Upper lobe of right lung (tissue), 1 donor: ENCODE measurements at places on chromosomes 11 and 22.

DNA sequence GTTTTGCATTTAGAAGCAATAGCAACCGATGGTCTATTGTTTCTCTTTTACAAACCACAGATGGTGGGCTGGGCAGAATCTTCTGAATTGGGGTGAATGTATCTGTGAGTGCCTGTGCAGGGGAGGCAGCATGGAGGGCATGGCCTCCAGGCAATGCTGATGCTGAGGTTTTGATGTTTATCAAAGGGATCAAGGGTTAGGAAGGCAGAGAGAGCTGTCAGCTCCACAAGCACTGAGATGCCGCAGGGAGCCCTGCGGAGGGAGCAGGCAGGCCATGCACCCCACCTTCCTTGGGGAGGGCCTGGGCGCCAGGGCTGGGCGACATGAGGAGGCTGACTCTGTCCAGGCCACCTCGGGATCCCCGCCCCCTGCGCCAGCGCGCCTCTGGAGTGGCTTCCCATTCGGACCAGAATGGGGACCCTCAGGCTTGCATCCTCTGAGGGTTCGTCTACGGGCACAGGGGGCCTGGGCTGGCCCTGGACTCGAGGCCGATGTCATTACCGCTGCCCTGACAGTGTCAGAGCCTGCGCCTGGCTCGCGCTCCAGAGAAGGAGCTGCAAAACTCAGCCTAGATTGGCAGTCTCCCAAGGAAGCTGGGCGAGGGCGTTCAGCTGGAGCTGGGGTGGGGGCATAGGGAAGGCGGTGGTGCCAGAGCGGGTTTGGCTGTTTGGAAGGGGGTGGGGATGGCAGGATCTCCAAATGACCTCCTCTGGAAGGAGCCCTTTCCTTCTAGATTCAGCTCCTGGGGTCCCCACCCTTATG is 13.9 kb upstream of the TH start:
- no peak overlapping the region for H3K4me3 ChIP-seq
- H3K4me1 ChIP-seq: no peaks in the 10 kb centered on the region
- H3K27me3 ChIP-seq: peaks cover 25% of the 10 kb centered on the region
- H3K27ac ChIP-seq: no peak overlapping the region
- no peaks in the 10 kb centered on the region for H3K36me3 ChIP-seq

- no peak for DNase-seq
- peaks cover 28% of the 10 kb centered on the region for H3K36me3 ChIP-seq
- peaks cover 9% of the 10 kb centered on the region for H3K4me1 ChIP-seq
- H3K27ac ChIP-seq: no peak overlapping the region
Measured at GRCh38 chr22:37842015-37842793, 1.9 kb downstream of the ANKRD54 start.

GRCh38 chr11:102783720-102784119 is 3.3 kb upstream of the MMP10 start:
- H3K4me1 ChIP-seq: no peaks in the 10 kb centered on the region
- H3K4me3 ChIP-seq: no peak overlapping the region
- no peaks in the 10 kb centered on the region for H3K27me3 ChIP-seq

GRCh38 chr22:37077802-37078448 is 26.4 kb downstream of the KCTD17 start:
- peaks cover 11% of the 10 kb centered on the region for H3K4me1 ChIP-seq
- no peak overlapping the region for H3K27ac ChIP-seq
- no peak overlapping the region for H3K4me3 ChIP-seq
- DNase-seq: peak; percentile 86

DNA sequence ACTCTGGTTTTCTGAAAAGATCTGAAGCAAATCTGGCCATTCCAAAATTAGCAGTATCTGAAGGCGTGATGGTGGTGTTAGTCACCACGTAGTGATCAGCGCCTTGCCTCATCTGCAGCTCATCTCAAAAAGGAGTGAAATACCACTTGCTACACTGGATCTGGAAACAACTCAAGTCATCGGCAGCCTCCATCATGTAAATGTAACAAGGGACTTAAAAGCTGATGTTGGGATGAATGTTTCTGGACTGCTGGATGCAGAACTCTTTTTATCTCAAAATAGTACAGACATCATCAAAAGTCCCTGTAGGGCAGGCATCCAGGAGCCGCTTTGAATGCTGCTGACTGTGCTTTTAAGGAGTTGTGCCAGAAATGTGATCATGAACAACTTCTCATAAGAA is 14.1 kb upstream of the APLP2 start:
- no peak overlapping the region for H3K4me3 ChIP-seq
- no peaks in the 10 kb centered on the region for H3K4me1 ChIP-seq
- H3K36me3 ChIP-seq: no peaks in the 10 kb centered on the region

DNA sequence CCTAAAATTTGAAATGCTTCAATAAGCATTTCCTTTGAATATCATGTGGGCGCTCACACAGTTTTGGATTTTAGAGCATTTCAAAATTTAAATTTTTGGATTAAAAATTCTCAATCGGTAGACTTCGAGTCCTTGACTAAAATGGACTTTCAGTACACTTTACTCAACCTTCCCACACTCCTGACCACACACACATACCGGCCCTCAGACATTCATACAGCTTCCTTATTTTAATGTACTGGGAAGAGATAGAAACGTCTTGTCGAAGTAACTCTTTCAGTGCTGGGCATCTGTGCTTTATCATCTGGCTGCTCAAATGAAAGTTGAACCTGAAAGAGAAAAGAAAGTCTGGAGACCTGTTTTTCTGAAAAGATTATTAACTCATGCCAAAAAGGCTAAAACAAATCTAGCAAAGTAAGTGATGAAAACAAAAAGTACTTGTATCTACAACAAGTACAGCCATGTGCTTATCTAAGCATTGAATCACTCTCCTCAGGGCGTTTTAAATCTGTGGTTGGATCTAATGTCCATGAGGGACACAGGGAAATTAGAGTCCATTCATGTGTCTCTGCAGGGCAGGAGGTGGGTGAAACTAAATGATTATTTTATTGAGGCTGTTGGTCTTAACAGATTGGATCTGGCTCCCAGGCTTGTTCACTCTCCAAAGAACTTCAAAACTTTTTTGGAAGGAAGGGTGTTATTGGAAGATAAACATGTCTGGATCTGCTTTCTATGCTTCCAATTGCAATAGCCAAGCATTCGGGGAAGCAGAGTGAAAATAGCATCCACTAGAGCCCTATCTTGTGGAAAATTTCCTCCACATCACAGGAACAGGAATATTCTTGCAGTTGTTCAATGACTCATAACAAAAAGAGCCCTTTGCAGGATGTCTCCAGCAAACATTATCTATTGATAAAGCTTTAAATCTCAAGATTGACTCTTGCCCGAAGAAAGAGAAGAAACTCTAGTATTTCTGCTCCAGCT is 47.0 kb downstream of the CARD18 start:
- H3K36me3 ChIP-seq: no peaks in the 10 kb centered on the region
- no peak for DNase-seq
- no peaks in the 10 kb centered on the region for H3K4me1 ChIP-seq
- no peak overlapping the region for H3K27ac ChIP-seq

GRCh38 chr11:10350334-10350733 is 45.5 kb downstream of the ADM start:
- no peak for DNase-seq
- H3K4me1 ChIP-seq: peaks cover 17% of the 10 kb centered on the region
- no peak overlapping the region for H3K4me3 ChIP-seq
- no peaks in the 10 kb centered on the region for H3K36me3 ChIP-seq

- peak overlapping the region; percentile 71 for H3K4me3 ChIP-seq
- peaks cover 41% of the 10 kb centered on the region for H3K4me1 ChIP-seq
- no peak for DNase-seq
Measured at GRCh38 chr22:25404556-25404927, 159.9 kb upstream of the GRK3 start.

DNA sequence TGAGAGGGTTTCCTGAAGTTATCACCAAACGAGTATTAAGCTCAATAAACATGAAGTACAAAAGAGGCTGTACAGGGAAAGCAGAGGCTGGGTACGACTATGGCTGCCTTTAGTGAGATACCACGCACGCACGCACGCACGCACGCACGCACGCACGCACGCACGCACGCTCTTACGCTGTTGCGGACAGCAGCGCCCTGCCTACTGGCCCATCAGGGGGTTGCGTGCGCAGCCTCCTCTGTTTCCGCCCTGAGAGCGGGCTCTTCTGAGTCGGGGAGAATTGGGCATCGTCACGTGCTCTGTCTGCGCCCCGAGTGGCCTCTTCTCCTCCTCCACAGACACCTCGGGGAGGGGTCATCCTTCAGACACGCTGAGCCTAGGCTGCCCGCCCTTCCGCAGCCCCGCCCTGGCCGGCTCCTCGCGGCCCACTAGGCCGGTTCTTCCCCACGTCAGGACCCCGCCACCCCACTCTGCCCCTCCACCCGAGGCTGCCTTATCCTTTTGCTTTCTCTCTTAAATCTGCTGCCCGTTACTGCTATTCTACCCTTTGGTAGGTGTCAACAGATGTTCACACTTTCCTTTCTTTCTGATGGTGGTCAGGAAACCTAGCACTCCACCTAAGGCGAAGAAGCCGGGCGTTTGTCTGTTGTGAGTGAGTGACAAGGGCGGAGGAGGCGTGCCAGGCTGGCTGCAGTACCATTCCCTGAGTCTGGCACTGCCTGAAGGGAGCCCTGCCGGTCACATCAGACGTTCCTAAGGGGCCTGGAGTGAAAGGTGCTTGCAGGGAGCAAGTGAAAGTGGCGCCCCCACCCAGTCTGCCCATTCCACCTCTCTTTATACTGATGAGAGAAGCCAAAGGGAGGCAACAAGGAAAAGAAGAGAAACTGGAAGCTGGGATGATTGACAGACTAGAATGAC is 300.4 kb upstream of the B3GAT1 start:
- no peaks in the 10 kb centered on the region for H3K36me3 ChIP-seq
- H3K27me3 ChIP-seq: no peaks in the 10 kb centered on the region
- H3K27ac ChIP-seq: no peak overlapping the region
- H3K4me1 ChIP-seq: no peaks in the 10 kb centered on the region
- no peak for DNase-seq
- H3K4me3 ChIP-seq: no peak overlapping the region

DNA sequence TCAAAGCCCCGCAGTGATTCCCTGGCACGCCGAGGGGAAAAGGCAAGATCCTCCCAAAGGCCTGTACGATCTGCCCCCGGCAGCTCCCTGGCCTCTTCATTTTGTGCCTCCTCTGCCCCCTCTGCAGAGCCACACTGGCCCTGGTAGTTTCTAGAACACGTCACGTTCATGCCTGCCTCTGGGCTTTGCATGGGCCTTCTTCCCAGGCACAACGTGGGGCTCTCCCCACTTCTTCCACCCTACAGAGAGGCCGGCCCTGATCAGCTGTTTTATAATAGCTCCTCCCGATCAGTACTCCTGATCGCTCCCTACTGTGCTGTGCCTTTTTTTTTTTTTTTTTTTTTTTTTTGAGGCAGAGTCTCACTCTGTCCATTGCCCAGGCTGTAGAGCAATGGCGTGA is 78.4 kb downstream of the PTPRJ start:
- H3K4me3 ChIP-seq: no peak overlapping the region
- DNase-seq: no peak
- H3K27me3 ChIP-seq: no peaks in the 10 kb centered on the region
- peaks cover 54% of the 10 kb centered on the region for H3K4me1 ChIP-seq
- no peak overlapping the region for H3K27ac ChIP-seq

DNA sequence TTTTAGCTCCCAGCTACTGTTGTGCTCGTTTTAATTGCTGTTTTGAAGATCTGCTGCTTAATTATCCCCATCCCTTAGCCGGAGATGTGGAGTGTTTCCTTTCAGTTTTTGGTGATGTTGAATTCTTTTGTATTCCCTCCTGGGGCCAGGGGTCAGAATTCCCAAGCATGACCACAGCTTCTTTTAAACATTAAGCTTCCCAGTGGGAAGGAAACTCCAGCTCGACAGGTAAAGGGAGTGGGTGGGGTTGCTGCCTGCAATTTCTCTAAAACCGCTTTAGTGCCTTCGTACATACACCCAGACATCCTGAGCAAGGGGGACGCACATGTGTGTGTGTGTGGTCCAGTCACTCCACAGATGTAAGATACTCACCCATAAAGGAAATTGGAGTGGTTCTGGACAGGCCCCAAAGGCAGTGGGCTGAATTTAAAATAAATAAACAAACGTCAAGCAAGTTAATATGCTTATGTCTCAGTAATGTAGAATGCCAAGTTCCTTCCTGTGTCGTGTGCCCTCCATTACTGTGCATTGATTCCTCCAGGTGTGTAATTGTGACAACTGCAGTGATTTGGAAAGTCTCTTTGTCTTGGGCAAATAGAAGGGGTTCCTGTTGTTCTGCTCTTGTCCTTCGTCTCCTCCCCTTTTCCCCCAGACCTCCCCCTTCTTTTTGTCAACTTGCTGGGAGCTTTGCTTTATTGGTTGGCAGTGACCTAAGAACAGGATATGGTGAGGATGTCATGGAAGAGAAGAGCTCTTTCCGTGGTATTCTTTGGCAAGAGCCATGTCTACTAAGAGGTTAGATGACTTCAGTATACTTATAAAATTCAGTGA is 19.2 kb upstream of the ADSL start:
- peaks cover 6% of the 10 kb centered on the region for H3K4me1 ChIP-seq

GRCh38 chr11:128904656-128905344 is 13.6 kb downstream of the KCNJ5 start:
- H3K4me1 ChIP-seq: peaks cover 40% of the 10 kb centered on the region
- H3K27ac ChIP-seq: peak overlapping the region; percentile 75
- no peaks in the 10 kb centered on the region for H3K36me3 ChIP-seq
- peak overlapping the region; percentile 60 for H3K4me3 ChIP-seq
- H3K27me3 ChIP-seq: no peaks in the 10 kb centered on the region

- H3K4me3 ChIP-seq: no peak overlapping the region
- no peaks in the 10 kb centered on the region for H3K27me3 ChIP-seq
- no peak for DNase-seq
- H3K4me1 ChIP-seq: peaks cover 7% of the 10 kb centered on the region
- H3K36me3 ChIP-seq: no peaks in the 10 kb centered on the region
Measured at GRCh38 chr22:44730022-44730393, 22.4 kb upstream of the ARHGAP8 start.

DNA sequence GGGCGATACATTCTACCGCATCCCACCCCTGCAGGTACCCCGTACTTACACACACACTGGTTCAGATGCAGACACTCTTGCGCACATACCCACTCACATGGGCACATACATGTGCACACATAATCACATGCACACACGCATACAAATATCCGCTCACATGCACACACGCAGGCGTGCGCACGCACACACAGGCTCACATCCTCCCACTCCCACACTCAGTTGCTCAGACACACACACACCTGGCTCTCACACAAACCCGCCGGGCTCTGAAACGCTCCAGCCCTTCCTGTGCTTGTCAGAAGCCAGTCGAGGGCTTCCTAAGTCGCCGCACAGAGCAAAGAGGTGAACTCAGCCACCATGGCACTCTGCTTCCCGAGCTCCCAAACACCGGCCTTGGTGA is 164.5 kb downstream of the CRYBB2 start:
- H3K36me3 ChIP-seq: peaks cover 13% of the 10 kb centered on the region
- DNase-seq: peak; percentile 59
- H3K4me3 ChIP-seq: no peak overlapping the region
- no peaks in the 10 kb centered on the region for H3K27me3 ChIP-seq
- no peaks in the 10 kb centered on the region for H3K4me1 ChIP-seq

DNA sequence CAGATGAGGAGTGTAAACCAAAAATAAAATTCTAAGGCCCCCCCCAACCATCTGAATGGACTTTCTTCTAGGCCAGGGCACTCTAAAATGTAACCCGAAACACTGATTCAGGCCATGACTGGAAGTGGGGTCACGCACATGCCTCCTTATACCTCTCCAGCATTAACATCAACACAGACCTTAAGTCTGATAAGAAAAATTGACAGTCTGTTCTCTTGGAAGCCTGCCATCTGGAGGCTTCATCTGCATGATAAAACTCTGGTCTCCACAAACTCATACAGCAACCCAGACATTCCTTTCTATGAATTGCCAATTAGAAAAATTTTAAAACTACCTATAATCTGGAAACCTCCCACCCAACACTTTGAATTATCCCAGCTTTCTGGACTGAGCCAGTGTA is 3.9 kb upstream of the SERGEF start:
- H3K27ac ChIP-seq: no peak overlapping the region
- no peaks in the 10 kb centered on the region for H3K36me3 ChIP-seq
- no peak for DNase-seq
- H3K27me3 ChIP-seq: no peaks in the 10 kb centered on the region
